ENCODE measurements at places on chromosomes 7 and 10. TPM values are rescaled to one million over a fixed set of nuclear protein-coding genes. Genes with fewer than 3 reads are reported as not detected.

Gene IFIT2
- total RNA-seq: 8.7 TPM

Gene ZNF138
- 2.2 TPM for total RNA-seq

Gene LSM5
- 41.9 TPM for total RNA-seq

Gene PRF1
- total RNA-seq: not detected

Gene NAT16
- not detected for total RNA-seq

Gene AUTS2
- total RNA-seq: 5.1 TPM

Gene ZNF655
- 79.3 TPM for total RNA-seq

Gene UCN3
- not detected for total RNA-seq

Gene IDI2
- total RNA-seq: not detected

Gene ATRNL1
- total RNA-seq: 0.66 TPM

Gene ITIH5
- 2.8 TPM for total RNA-seq

Gene SOSTDC1
- total RNA-seq: 0.15 TPM

Gene HPS6
- total RNA-seq: 41.7 TPM

All from smooth muscle cell of trachea (primary cell).